Dermis microvascular lymphatic vessel endothelial cell (primary cell): ENCODE measurements at places on chromosomes 7 and 10. TPM values are rescaled to one million over a fixed set of nuclear protein-coding genes. Genes with fewer than 3 reads are reported as not detected.
A peak's percentile ranks its signal among the peaks of the same experiment; 100 is the strongest.

ACBD7 gene
- total RNA-seq = 0.89 and 3.1 TPM in 2 replicates

HOGA1 gene
- 0.38 and 0.77 TPM in 2 replicates for total RNA-seq

EBLN1 gene
- not detected in 2 replicates for total RNA-seq

DNA sequence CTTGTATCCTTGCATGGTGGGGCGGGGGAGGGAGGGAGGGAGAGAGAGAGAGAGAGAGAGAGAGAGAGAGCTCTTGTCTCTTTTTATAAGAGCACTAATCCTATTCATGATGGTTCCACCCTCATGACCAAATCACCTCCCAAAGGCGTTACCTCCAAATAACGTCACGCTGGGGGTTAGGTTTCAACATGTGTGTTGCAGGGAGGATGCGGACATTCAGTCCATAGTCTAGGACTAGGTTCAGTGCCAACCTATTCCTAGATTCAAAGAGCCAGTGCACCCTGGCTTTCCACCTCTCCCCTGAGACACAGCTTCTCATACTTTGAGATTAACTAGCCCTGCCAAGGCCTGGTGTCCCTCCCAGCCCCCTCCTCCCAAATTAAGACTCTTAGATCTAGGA lies 123.0 kb downstream of the GRK5 start:
- DNase-seq = no peak

CYP2C8 gene
- total RNA-seq = under 0.01 TPM in 1 of 2 replicates, not detected in the other

HSPA12A gene
- 0.38 and 0.77 TPM in 2 replicates for total RNA-seq

LBX1 gene
- total RNA-seq = not detected in 2 replicates

GRCh38 chr10:80598084-80598798 lies 60.5 kb downstream of the SH2D4B start:
- DNase-seq = no peak

GRCh38 chr7:138773817-138774216 lies 24.0 kb upstream of the TMEM213 start:
- DNase-seq = no peak

TIAL1 gene
- total RNA-seq = 14.0 and 20.0 TPM in 2 replicates

AASS gene
- 15.9 and 19.0 TPM in 2 replicates for total RNA-seq

POLR2J2 gene
- total RNA-seq = 1.2 and 2.4 TPM in 2 replicates

GRCh38 chr7:117616694-117617093 lies 136.9 kb downstream of the CFTR start:
- DNase-seq = no peak

SPDYE5 gene
- total RNA-seq = under 0.01 TPM in 1 of 2 replicates, not detected in the other

DNA sequence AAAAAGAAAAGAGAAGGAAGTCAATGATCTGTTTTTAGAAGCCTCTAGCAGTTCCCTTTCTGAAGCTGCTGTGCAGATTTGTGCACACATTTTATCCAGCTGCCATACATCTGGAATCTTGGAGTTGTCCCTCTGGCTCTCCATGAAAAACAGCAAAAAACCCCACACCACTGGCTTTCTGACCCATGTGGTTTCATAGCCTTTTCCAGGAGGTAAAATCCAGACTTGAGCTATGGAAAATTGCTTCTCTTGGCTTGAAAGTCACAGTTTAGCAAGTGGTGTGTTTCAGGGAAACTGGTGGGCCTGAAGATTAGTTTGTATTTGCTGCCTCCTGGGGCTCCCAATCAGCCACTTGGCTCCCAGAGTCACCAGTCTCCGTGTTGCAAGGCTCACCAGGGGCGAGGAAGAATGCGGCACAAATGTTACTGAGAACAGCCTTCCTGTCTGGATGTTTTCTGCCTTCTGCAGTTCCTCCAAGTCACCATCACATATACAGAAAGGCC lies 50.1 kb upstream of the ADRB1 start:
- DNase-seq = no peak

GRCh38 chr7:153370092-153370491 lies 610.5 kb downstream of the ACTR3B start:
- DNase-seq = no peak

DNA sequence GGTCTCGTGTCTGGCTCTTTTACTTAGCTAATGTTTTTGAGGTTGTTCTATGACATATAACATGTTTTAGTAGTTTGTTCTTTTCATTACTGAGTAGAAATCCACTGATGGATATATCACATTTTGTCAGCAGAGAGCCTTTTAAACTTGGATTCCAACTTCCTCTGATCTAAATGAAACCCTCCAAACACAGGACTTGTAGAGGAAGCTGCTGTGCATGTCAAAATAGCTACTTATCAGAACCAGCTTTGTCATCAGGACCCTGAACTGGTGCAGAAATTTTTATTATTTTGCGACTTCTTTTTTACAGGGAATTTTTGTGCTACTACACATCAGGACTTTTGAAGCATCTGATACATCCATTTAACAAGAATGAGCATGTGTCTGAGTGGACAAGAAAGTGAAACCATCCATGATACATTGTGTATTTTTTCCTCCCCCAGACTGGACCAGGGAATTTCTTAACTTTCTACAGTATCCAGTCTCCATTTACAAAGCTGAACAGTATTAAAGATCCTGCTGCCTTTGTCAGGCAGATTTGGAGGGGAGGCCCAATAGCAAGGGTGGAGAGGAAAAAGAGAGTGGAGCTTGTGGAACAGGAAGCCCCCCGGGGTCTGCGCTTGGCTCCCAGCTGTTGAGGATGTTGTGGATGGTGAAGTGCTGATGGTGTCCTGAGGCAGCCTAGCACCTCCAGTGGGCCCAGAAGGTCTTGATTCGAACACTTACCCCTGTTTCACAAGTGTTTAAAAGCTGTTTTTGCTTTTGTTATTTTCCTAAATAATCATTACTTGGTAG lies 29.3 kb upstream of the MTPAP start:
- no peak for DNase-seq

INPP5A gene
- 20.9 and 22.3 TPM in 2 replicates for total RNA-seq

GRCh38 chr10:132110111-132110521 lies 44.4 kb downstream of the JAKMIP3 start:
- no peak for DNase-seq

IFIT3 gene
- 7.3 and 15.7 TPM in 2 replicates for total RNA-seq

PRLHR gene
- not detected in 2 replicates for total RNA-seq

GRCh38 chr7:142422621-142423020 lies 164.8 kb upstream of the PRSS58 start:
- no peak for DNase-seq

LEP gene
- total RNA-seq = not detected in 2 replicates

ZNF425 gene
- 1.5 and 2.5 TPM in 2 replicates for total RNA-seq

CEP41 gene
- total RNA-seq = 3.3 TPM in 2 replicates

DNA sequence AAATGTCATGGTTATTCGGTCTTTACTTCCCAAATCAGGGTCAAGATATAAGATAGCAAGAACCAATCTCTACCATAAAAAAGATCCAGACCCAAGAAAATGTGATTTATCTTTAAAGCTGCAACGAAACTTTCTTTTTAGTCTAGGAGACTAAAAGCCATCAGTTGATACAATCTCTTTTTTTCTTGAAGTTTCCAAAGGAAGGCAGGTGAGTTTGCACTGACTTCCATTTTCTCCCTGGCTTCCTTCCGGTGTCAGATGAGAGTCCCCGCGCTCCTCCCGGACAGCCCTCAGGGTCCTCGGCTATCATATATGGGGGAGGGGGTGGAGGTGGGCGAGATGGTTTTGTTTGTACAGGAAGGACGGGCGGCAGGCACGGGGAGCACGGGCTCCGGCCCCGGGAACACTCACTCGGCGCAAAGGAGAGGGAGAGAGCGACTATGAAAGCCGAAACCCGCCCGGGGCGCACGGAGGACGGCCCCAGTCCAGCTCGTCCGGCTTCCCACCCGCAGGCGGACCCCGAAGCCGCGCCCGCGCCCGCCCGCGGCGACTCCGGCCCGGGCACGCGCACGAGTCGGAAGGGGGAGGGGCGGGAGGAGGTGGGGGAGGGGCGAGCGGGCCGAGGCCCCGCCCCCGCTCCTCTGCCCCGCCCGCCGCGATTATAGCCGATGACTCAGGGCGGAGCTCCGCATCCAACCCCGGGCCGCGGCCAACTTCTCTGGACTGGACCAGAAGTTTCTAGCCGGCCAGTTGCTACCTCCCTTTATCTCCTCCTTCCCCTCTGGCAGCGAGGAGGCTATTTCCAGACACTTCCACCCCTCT lies at the start of gene BAG3:
Gene BAG3, plus strand, starts transcription at position 689 of the 822 bp plus-strand sequence. CDS start 296 bp downstream, outside the sequence.
- DNase-seq = peak; percentile 59

GRCh38 chr7:158475679-158476052 lies 112.0 kb downstream of the PTPRN2 start:
- DNase-seq = no peak

- DNase-seq = no peak
These were observed 70.2 kb downstream of the BEND7 start for GRCh38 chr10:13458687-13459012.

DNA sequence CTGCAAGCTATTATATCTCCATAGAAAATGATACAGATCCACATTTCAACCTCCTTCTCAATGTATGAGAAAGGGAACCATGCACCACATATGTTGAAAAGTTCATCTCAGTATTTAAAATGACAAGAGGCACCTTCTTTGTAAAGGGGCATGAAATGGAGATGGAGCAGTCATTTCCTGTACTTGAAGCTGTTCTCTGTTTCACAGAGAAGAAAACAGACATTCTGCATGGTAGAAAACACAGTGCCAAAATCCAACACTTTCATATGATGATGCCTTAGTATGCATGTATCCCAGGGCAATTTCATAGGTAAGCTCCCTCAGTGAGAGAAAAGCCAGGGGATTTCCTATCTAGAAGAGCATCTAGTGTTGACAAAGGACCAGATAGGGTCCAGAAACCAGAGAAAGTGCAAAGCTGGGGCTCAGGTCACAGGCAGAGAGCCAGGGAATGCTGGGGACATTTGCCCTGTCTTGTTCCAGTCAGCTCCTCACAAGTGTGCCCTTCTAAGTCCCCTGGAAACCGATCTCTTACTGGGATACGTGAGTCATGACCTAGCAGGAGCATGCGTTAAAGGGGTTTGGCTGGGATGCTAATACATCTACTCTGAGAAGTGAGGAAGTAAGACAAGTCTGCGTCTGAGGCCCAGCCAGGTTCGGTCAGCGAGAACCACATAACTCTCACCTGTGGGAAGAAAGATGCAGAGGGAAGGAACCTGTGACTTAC lies 118.7 kb downstream of the ICA1 start:
- no peak for DNase-seq

GRCh38 chr10:30833628-30833970 lies 198.1 kb downstream of the ZNF438 start:
- DNase-seq = no peak

DNA sequence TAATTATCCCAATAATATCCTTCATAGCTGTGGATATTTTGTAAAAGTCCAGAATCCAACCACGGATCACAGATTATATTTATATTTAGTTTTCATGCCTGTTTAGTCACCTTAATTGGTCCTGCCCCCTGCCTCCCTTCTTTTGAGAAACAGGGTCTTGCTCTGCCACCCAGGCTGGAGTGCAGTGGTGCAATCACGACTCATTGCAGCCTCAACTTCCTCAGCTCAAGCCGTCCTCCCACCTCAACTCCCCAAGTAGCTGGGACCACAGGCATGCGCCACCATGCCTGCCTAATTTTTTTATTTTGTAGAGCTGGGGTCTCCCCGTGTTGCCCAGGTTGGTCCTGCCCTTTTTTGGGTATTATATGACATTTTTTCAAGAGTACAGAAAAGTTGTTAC lies 129.4 kb downstream of the KAT6B start:
- DNase-seq = no peak

GRCh38 chr10:132777441-132777840 lies 8.5 kb downstream of the NKX6-2 start:
- no peak for DNase-seq

- no peak for DNase-seq
These were observed 294.3 kb upstream of the KIAA1217 start for GRCh38 chr10:23914641-23915040.

TMEM176A gene
- not detected in 2 replicates for total RNA-seq

- DNase-seq = peak; percentile 32
These were observed 201.9 kb upstream of the FRMD4A start for GRCh38 chr10:14532473-14533251.

DNA sequence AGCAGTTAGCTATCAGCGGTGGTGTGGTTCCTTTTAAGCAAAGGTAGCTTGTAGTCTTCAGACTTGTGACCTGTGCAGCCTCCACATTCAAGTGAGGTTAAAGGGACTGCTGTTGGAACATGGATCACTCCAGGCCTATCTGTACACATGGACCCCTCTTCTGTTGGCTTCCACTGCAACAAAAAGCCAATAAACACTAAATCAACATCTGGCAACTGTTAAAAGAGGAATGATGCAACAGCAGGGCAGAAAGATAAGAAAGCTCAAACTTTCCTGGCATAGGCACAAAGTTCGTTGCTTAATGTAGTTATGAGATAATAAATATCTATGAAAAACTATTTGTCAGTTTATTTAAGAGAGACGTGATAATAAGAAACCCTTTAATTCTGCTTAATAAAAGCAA lies 4.0 kb upstream of the MINPP1 start:
- DNase-seq = no peak

HTRA1 gene
- 60.7 and 80.4 TPM in 2 replicates for total RNA-seq

DNA sequence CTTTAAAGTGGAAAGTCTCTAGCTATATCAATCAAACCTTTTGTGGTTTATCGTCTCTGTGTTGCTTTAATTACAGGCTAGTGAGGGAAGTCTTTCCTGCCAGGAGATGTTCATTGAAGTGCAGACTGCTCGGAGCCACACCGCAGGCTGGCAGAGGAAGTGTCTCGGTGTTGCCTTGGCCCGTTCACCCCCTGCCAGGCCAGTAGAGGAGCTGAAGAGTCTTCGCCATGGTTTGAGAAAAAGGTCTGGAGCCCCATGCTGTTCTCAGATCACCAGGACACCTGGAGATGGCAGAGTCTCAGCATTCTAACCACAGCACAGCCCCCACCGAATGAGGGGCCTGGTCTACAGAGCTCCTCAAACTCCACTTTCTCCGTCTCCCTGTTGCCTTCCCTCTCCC lies 275.9 kb upstream of the PLPP4 start:
- DNase-seq = no peak

DNA sequence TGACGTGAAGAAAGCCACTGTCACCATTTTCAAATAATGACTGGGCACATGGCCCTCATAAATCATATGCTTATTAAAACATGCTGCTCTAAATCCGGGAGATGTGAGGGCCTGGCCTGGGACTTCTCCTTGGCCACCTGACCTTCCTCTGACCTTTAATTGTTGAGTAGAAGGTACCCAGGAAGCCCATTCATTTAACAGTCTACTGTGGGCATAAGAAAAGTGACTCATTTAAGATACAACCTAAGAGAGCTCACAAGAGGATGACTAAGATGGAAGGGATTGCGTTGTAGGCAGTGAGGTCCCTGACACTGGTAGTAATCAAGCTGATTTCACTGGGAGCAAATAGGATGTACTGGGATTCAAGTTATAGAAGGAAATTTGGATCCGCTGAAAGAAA lies 203.4 kb upstream of the GPR26 start:
- no peak for DNase-seq

DNA sequence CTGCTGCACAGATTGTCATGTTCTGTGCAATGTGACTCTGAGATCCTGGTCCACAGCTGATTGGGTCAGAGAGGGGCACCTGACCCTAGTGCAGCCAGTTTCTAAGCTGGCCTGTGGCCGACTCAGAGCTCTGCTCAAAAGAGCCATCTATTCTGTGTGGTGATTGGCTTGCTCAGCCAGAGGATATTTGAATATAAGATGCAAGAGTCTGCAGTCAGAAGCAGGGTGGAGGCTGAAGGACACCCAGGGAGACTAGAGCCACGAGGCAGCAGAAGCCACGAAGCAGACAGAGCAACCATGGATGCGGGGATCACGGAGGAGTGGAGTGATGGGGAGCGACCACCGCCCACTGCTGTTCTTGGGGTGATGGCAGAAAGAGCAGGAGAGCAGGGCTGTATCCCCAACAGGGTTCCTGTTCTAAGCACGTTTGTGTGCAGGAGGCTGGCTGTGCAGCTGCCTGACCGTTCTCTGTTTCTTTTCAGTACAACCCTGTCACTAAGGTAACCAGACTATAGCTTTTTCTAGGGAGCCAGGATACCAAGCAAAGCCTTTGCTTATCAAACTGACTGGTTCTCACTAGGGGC lies 19.5 kb upstream of the RHEB start:
- no peak for DNase-seq

- no peak for DNase-seq
These were observed 308.3 kb downstream of the PHF14 start for GRCh38 chr7:11281953-11282352.
